Fibroblast of skin of right biceps (primary cell): ENCODE measurements at places on chromosomes 4 and X.

- no peak for DNase-seq
Measured at GRCh38 chr4:169052594-169052945, 42.5 kb upstream of the CBR4 start.

GRCh38 chrX:153862369-153863250, 23.4 kb downstream of the L1CAM start:
- no peak for DNase-seq

DNA sequence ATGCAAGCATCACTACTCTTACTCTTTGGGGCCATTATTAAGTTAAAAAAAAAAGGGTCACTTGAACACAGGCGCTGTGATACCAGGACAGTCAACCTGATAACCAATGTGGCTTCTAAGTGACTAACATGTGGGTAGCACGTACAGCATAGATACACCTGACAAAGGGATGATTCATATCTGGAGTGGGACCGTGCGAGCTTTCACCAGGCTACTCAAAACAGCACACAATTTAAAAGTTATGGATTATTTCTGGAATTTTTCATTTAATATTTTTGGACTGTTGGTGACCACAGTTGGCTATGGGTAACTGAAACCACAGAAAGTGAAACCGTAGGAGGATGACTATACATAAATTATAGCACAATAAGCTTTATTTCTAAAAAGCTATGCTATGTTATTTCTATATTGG, 113.8 kb upstream of the STIM2 start:
- no peak for DNase-seq

- DNase-seq = no peak
Measured at GRCh38 chr4:17577665-17578481, 875 bp downstream of the LAP3 start.

DNA sequence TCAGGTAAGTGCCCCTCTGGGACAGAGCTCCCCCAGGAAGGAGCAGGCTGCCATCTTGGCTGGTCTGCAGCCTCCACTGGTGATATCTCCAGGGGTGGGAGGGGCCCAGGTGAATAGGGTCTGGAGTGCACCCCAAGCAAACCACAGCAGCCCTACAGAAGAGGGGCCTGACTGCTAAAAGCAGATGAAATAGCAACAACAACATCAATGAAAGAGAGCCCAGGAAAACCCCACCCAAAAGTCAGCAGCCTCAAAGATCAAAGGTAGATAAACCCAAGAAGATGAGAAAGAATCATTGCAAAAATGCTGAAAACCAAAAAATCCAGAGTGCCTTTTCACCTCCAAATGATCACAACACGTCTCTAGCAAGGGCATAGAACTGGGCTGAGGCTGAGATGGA, 92.5 kb upstream of the PAGE3 start:
- no peak for DNase-seq

DNA sequence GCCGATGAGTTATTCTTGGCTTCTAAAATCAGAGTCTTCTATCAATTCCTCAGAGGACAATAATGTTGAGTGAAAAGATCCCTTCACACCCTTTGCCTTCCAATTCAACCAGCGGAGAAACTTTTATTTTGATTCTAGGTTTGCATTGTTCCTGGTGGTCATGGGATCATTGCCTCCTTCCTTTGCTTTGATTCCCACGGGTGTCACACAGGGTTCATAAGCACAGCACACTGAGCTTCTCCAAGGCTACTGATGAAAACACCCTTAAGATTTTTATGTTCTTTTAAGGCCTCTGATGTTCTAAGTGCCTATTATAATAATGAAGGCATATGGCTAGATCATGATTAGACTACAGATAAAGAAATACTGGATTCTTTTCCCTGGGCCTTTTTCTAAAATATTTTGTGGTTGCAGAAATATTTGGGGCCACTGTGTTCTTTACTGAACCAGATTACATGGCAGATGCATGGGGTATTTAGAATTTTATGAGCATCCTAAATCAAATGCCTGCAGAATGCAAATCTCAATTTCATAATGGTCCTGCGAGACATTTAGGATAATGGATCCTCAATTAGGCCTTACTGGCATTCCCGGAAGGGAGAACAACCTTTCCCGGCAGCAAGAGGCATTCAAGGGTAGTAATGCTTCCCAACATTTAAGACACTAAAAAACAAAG, 43.9 kb upstream of the FGFBP2 start:
- DNase-seq = no peak

DNA sequence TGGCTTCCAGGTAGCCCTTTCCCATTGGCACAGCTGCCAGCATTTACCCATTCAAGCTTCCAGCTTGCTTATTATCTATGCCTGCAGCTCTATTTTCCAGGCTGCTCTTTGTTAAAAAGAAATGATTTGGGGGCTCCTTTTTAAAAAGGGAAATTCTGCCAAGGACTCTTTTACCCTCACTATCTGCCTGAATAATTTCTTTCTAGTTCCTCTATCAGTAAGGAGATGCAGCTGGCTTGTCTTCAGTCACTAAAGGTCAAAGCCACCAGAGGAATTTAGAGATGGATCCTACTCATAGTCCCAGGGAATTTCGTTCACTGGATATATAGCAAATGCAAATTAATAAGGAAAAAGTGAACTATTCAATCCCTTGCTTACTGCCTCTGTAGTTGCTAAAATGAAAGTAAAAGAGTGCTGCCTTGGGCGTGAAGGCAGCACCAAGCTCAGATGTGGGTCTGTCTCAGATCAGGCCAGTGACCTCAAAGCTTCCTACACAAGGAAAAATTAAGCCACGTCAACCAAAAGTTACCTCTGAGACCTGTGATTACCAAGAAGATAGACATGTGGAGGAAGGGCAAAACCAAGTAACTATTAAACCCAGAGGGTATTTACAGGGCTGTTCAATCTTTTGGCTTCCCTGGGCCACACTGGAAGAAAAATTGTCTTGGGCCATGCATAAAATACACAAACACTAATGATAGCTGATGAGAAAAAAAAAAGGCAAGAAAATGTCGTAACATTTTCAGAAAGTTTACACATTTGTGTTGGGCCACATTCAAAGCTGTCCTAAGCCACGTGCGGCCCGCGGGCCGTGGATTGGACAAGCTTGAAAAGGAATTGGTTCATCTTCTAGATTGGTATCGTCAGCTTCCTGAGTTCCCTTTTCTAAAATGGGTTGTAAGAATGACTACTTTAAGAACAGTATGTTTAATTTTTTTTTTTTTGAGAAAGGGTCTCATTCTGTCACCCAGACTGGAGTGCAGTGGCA, 5.3 kb downstream of the ARSF start:
- no peak for DNase-seq

DNA sequence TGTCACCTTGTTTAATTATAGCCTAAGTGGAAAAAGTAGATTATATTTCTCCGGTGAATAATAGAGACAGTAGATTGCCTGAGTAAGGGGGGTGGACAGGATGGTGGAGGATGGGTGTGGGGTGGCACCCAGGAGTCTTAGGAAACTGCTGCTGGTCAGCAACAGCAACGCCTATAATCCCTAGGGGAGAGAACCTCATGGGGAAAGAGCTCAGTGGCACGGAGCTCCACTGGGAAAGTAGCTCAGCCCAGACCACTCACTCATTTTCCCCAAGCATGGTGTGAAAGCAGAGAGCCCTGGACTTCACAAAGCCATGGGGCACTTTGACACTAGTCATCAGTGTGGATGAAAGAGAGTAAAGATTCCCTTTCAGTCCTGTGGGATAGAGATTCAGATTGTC, 31.1 kb downstream of the METTL14 start:
- DNase-seq = no peak

DNA sequence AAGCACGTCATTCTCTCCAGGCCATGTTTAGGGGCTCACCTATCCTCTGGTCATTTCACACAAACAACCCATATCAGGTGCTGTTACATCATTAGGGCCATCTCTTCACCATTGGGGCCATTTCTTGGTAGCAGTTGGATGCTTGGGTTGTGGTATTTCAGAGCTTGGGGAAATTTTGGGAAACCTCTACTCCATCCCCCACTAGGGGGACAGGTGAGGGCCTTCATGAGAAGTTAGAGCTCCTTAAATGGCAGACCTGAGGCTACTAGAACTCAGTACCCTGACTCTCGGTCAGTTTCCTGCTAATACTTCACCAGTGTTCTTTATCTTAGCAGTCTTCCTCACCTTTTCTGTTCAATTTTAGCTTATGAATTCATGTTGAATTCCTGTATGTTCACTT, 50.2 kb downstream of the ZNF827 start:
- no peak for DNase-seq

DNA sequence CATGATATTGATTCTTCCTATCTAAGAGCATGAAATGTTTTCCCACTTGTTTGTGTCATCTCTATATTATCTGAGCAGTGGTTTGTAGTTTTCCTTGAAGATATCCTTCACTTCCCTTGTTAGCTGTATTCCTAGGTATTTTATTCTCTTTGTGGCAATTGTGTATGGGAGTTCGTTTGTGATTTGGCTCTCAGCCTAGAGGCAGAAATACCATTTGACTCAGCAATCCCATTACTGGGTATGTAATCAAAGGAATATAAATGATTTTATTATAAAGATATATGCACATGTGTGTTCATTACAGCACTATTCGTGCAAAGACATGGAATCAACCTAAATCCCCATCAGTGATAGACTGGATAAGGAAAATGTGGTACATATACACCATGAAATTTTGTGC, 172.7 kb upstream of the IL15 start:
- peak; percentile 12 for DNase-seq

DNA sequence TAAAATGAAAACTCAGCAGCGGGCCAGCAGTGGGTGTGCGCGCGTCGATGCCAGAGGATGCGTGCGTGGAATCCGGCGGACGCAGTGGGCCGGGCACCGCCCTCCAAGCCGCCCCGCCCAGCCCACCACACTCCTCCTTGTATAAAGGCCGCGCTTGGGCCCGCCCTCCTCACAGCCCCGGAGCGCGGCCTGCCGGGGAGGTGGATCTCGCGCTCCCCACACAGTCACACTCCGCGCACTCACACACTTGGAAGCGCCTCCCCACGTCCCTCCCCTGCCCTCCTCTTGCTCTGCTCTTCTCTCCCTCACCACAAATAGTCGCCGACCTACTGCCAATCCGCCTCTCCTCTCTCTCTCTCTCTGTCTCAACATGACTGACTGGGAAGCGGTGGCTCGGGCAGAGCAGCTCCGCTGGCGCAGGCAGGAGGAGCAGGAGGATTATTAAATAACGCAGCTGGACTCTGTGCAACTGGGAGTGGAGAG, at the start of gene CCSER1:
CCSER1 (plus strand) TSS at position 172 of the 483 bp plus-strand sequence.
- DNase-seq = peak; percentile 34

DNA sequence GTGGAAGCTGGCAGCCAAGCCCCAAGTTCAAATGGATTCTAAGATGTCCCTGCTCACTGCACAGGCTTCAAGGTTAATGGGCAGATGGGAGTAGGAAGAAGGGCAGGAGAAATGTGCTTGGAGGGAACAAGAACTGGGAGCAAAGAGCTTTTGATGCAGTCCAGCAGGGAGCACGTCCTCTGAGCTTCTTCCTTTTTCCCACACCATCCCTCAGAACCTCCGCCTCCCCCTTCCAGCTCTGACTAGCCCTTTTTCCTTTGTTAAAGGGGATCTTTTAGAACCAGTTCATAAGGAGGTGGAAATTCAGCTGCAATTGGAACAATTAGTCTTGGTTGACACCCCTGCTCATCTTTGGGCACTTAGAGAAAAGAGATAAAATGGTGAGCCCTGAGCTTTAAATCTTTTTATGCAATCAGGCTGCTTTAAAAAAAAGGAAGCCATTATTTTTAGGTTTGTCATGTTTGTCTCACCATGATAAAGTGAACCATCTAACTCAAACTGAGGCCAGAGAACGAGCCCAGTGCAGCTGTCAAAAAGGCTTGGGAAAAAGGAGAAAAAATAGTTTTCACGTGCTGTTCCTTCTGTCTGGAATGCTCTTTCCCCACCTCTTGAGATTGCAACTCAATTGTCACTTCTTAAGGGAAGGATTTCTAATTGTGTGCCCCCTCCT, 135.8 kb upstream of the IL1RAPL2 start:
- no peak for DNase-seq

DNA sequence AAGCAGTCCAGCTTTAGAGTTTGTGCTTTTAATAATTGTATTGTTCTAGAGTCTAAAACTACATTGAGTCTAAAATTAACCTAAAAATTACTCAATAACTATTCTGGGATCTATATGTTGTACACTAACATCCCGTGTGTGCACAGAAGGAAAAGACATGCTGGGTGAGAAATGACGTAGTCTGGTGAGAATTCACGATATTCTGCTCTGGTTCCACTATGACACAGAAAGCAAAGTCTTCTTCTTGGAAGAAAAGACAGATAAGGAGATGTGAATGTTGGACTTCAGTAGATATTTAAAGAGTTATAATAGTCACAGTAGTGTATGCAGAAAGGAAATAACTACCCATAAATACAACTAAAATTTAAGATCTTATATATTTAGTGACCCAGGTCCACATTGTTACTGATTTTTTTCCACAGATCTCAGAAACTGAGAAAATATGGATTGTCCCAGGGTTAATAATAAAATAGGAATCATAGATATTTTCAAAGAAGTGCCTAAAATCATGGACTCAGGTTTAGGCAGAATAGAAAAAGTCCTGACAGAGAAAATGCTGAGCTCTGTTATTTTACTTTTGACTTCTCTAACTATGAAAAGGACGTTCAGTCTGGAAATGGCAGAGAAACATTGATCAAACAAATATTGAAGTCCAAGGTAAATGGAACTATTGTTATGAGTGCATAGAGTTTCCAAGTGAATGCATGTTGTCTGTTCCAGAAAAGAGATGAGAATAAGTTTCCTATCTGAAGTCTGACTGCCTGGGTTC, 170.7 kb downstream of the ANKRD50 start:
- no peak for DNase-seq

DNA sequence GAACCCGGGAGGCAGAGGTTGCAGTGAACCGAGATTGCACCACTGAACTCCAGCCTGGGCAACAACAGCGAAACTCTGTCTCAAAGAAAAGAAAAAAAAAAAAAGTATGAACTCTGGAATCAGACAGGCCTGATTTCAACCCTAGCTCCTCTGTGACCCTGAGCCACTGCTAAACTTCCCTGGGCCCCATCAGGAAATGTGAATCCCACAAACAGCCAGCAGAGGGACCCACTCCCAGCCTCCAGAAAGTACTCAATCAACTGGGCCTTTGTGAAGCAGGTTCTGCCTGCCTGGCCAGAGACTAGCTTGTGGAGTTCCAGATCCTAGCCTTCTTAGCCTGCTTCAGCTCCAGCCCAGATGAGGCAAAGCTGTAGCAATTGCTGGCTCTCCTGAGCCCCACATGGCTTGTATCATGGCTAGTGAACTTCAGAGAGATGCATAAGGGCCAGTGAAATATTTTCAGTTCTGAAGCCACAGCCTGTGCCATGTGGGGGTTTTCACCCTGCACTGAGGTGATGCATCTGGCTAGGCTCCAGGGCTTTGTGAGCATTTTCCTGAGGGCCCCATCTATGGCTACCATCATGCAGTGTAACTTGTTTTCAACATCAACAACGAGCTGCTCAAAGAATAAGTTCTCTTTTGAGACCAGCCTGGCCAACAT, 7.2 kb upstream of the IDS start:
- peak; percentile 28 for DNase-seq

GRCh38 chr4:81085291-81085690, 54.8 kb downstream of the BMP3 start:
- peak; percentile 7 for DNase-seq

DNA sequence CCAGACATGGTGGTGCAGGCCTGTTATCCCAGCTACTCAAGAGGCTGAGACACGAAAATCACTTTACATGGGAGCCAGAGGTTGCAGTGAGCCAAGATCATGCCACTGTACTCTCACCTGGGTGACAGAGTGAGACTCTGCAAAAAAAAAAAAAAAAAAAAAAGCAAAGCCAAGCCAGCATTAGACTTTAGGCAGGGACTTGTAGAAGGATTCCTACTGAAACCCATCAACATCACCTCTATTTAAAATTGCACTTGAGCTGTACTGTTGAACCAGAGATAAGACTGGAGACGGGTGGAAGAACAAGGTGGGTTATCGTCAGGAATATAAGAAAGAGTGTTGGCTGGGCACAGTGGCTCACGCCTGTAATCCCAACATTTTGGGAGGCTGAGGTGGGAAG, 15.7 kb upstream of the AFAP1 start:
- DNase-seq = no peak

- DNase-seq = no peak
Measured at GRCh38 chr4:150173432-150173861, 95.2 kb downstream of the DCLK2 start.
